Left forelimb (tissue), 1 donor: ENCODE measurements at places on chromosomes 11 and 22.

- DNase-seq: no peak
Observed at GRCh38 chr22:23164091-23164490, 16.2 kb upstream of the BCR start.

- no peak for DNase-seq
Observed at GRCh38 chr22:50530580-50530876, 716 bp upstream of the TYMP start.

DNA sequence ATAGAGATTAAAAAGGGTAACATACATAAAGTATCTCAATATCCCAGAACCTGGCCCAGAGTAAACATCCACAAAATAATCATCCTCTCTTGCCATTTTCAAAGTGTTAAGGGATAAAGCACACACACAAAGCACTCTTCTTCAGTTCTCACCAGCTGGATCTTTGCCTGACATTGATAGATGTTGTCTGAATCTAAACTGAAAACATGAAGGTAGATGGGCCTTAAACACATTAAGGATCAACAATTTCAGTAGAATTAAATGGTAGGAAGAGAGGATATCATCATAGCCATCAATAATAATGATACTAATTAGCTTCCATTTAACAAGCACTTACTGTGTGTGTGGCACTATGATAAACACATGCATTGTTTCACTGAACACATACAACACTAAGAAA is 261.1 kb downstream of the OPCML start:
- DNase-seq: no peak

DNA sequence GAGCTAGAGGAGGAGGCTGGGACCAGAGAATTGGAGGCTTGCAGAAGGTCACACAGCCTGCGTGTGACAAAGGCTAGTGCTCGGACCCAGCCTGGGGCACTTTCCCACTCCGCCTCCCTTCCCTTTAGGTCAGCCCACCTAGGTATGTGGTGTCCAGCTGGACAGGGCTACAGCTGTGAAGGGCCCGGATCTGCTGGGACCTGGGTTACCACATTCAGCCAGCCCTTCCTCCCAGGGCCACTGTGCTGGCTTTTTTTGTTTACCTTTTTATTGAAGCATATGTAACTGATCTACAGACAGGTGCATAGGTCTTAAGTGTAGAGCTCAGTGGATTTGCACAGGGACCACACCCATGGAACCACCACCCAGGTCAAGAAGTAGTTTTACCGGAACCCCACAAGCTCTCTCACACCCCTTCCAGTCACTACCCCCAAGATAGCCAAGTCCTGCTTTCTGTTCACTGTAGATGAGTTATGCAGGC is 8.7 kb downstream of the CAPN5 start:
- DNase-seq: no peak

DNA sequence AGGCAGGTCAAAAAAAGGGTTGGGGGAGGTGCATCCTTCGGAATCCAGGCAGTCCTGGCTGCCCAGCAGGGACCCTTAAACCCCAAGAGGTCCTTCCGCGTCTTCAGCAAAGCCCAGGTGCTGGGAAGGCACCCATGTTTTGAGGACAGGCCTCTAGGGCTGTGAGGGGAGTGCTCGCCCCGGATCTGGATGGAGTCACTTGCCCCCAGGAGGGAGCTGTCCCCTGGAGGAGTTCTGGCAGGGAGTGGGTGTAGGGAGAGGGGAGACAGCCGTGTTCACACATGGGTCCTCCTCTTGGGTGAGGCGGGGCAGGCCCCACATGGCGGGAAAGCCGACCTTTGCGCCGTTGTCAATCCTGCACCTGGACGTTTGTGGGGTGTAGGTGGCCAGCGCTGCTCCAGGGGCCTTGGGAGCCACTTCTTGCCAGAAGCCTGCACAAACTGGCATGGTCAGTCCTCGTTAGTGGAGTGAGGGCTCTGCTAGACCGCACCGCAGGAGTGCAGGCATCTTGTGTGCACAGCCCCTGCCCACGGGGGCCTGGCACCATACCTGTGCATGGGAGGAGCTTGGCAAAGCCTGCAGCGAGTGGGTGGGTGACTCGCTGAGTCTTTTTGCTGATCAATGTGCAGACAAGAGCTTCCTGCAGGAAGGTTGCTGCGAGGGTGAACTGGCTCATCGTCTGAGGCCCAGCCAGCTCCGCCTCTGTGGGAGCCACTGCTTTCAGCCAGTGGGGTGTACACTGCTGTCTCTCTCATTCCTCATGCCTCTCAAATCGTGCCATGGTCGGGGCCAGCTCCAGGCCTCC is 16.0 kb downstream of the PPIL2 start:
- no peak for DNase-seq

DNA sequence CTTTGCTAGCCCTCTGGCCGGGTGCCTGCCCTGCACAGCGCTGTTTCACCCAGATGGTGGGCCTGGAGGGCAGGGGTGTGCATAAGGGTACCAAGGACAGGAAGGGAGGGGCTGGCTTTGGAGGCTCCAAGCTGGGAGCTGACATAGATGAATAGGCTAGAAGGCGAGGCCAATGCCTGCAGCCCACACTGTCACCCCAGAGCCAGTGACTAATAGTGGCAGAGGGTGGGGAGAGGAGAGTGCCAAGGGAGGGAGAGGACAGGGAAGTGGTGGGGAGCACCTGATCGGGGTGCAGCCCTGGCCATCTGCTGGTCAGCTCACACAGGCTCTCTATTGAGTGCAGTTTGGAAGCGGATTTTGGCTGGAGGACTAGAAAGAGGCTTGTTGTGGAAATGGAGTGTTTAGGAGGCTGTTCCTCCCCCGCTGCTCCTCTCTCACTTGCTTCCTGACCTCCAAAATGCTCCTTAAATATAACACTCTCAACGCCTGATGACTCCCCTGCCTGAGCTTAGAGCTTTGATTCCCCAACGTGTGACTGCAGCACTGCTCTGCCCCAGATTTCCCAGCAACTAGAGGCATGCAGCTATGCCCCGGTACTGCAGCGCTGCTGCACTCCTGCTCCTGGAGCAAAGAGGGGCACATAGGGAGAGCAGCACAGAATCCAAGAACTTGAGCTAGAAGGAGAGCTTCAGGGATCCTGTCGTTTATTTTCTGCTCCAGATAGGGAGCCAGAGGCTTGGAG is 89.2 kb downstream of the GRAMD1B start:
- DNase-seq: no peak

DNA sequence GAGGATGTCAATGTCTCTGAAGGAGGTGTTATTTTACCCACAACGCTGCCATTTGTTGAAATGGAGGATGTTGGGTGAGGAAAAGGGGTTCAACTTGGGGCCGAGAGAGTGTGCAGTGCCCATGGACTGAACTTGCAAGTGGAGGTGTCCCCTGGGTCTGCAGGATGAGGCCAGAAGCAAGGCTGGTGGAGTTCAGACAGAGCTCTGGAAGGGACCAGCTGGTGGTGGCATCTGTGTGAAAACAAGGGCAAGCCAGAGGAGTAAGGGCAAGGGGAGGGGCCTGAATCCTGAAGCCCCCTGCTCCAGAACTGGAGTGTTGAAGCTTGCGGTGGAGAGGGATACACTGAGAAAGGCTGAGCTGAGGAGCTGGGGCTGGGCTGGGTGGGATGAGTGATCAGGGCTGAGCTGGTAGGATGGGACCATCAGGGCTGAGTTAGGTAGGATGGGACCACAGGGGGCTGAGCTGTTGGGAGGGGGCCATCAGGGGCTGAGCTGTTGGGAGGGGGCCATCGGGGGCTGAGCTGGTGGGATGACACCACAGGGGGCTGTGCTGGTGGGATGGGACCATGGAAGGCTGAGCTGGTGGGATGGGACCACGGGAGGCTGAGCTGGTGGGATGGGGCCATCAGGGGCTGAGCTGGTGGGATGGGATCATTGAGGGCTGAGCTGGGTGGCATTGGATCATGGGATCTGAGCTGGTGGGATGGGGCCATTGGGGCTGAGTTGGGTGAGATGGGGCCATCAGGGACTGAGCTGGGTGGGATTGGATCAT is 13.4 kb upstream of the CTSD start:
- no peak for DNase-seq

- no peak for DNase-seq
Observed at GRCh38 chr11:43952401-43953342, 10.2 kb downstream of the C11orf96 start.

DNA sequence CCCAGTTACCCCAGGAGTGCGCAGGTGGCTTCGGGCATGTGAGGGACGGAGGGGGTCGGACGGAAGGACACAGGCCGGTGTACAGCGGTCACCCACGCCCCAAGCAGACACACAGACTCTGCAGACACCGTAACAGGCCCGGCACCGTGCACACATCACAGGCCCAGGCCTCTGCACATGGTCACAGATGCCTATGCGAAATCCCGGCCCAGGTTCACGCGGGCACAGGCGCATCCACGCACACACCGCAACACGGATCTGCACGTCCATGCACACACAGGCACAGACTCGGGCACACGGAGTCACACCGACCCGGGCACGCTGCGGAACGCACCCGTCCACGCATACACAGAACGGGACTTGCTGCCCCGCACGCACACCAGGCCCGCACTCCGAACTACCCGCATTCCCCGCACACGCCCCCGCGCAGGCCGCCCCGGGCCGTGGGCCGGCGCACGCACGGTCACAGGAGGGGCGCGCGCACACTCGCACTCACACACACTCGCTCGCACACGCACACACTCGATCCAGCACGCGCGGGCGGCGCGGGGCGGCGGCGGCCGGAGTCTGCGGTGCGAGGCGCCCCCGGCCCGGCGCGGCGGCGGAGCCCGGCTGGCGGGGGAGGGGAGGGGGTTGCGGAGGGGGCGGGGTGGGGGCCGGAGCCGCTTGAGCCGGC is at the start of gene MGAT3:
MGAT3 (plus strand) TSS at position 491 of the 676 bp plus-strand sequence. CDS start 30,336 bp downstream, outside the sequence.
- no peak for DNase-seq

DNA sequence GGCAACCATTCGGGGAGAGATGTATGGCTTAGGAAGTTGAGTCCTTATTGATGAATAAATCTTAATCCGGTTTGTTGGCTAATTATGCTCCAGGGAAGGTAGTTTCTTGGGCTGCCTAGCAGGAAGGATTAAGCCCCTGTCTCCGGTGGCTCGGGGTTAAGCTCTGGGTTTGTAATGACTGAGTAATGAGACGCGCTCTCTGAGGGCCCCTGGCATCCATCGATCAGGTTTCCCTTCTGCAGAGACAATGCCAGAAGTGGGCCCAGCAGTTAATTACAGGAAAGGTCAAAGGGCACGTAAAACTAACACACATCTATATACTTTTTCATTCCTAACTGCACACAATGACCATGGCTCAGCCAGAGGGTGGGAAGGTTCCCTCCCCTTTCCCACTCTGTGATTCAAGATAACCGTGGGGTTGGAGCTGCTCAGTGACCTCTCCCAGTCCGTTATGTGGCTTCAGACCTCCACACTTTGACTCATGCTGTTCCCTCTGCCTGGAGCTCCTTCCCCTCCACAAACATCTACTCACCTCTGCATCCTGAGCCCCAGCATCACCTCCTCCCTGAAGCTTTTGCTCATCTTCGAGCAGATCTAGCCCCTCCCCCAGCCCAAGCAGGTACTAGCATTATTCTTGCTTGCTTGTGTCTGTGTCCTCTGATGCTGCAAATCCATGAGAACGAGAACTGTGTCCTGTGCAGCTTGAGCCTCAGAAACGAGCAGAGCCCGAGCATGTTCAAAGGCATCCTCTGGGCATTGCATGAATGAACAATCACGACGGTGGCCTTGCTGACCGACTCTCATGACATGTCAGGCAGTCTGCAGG is 16.6 kb downstream of the SCUBE1 start:
- DNase-seq: no peak

DNA sequence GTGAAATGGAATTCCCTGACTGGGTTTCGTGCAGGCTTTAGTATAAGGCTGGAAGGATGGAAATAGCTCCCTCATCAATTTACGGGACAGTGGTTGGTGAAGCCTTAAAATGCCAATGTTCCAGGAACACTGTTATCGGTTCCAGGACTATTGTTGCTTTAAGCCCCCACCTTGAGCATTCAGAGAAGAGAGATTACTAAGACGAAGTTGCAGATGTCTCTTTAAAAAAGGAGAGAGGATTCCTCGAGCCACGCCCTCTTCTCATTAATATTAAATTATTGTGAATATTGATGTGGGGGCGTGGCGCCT is 195 bp upstream of the CREB3L1 start:
- no peak for DNase-seq

DNA sequence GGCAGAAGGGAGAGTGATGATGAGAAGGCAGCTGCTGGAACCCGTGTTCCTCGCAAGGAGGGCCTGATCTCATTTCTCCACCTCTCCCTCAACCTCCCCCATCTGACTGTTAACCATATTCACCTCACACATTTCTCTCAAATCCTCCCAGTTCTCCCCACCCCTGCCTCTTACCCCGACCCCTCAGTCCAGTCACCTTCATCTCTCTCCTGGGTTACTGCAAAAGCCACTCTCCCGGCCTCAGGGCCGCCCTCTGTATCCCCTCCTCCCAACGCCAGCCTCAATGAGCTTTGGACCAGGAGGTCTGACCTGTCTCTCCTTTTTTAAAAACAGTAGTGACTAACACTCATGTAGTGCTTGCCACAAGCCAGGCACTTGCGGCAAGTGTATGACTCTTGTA is 29.5 kb upstream of the LMO1 start:
- peak; percentile 58 for DNase-seq

DNA sequence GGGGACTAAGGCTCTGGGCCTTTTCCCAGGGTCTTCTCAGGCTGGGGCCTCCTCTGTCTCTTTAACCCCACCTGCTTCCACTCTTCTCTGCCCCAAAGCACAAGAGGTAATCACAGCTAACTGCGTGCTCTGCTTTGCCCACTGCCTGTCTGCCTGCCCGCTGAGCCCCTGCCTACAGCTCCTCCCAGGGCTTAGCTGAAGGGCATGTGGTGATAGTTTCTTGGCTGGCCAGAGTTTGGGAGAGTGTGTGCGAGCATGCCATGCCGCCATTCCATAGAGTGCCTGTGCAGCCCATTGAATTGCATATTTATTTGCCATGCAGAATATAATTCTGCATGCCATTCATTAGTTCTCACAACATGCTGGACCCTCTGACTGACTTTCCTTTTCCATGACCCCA is 32.5 kb downstream of the PHLDB1 start:
- DNase-seq: no peak

GRCh38 chr22:42766860-42767259 is 46.2 kb upstream of the A4GALT start:
- DNase-seq: no peak

GRCh38 chr11:128316541-128317227 is 270.7 kb downstream of the ETS1 start:
- no peak for DNase-seq

DNA sequence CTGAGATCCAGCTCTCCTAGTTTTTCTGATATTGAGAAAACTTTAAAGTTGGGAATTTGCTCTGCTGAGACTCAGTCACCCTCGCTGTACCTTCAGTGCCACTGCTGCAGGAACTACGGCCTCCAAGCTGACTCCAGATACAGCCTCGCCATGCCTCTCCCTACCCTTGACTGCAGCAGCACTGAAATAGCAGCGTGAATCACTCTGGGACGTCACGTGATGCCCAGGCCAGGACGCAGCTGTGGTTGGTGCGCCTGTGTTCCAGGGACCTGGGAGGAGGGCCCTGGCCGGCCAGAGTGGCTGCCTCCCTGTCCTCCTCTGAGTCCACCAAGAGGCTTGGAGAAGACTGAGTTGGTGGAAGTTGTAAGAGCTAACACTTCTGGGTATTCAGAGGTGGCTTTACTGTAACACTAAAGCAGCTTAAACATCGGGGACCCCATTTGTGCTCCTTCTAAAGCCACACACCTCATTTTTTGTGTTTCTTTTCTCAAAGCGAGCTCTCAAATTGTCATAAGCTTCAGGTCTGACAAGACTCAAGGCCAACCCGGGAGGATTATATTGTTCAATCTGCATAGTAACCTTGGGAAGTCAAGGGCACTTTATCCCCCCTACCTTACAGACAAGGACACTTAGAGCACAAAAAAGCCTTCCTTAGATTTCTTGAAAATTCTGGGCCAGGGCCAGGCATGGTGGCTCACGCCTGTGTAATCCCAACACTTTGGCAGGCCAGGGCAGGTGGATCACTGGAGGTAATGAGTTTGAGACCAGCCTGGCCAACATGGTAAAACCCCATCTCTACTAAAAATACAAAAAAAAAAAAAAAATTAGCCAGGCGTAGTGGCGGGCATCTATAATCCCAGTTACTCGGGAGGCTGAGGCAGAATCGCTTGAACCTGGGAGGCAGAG is 4.2 kb upstream of the STIP1 start:
- peak; percentile 89 for DNase-seq
